Spinal cord (tissue), 10 donors: ENCODE measurements at places on chromosomes 6 and 20. TPM values are rescaled to one million over a fixed set of nuclear protein-coding genes. Genes with fewer than 3 reads are reported as not detected.

The SIRPB1 gene
- not detected for total RNA-seq

The ANGPT4 gene
- total RNA-seq: 0.39 TPM

The LIME1 gene
- total RNA-seq: 2.5 TPM

The XKR7 gene
- 3.7 TPM for total RNA-seq

The PRICKLE4 gene
- 2.7 TPM for total RNA-seq
